ENCODE measurements at places on chromosomes 1 and 21.

DNA sequence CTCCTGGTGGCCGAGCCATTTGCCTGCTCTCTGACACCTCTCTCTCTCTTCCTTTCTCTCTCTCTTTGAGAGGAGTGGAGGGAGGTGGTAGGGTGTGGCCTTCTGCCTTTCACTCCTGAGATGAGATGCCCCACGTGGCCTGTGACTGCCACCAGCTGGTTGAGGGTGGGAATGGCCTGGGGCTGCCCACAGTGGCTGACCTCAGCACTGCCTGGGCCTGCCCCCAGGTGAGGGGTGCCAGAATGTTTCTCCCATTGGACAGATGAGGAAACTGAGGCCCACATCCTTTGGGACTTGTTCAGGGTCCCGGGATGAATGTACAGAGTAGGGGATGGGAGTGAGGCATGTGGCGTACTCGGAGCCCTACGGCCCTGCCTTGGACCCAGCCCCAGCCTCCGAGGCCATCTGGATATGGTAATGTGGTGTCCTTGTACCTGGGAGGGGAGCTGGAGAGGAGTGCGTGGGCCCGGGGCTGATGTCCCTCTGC is 12.7 kb upstream of the C1orf167 start:
- peak; percentile 39 for DNase-seq

- DNase-seq = no peak
Measured at GRCh38 chr1:22325531-22326371, 125.9 kb upstream of the ZBTB40 start.

DNA sequence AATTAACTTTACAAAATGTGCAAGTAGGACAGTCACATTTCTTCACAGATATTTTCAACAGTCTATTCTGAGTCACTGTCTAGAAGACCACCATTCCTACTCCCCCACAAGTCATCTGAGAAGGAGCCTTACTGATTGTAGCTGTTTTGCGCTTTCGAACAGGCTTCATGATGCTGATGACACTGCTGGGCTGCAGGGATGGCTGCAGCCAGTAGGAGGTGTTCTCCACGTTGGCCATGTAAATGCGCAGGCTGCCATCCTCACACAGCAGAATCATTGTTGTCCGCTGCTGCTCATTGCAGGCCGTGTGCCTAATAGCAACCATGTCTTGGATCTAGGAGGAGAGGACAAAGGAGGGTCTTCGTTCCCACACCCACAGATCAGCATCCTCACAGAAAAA is 56.9 kb downstream of the UBR4 start:
- no peak for DNase-seq

DNA sequence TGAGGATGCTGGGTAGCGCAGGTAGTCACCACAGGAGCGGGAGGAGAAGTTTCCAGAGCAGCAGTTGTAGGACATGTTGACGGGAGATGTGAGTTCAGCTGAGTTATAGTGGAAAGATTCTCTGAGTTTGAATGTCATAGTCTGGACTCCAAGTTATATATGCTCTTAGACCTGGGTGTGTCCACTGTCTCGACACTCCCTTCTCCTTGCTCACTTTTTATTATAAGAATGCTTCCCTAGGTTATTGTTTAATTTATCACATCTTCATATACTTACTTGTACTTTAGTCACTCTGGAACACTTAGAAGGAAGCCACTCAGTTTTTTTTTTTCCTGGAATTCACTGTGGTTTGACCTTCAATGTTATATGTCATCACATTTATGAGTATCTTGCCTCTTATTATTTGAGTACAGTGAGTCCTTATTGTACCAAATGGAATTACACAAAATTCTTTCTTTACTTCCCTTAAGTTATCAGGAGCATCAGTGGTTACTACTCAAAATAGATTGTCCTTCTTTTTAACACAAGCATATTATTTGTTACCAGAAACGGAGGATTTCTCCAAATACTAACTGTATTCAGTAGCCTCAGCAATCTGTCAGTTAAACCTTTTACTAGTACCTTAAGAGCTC is at the start of gene KRTAP13-2:
KRTAP13-2 (minus strand) TSS at position 133 of the 632 bp plus-strand sequence; CDS start at position 75, 58 bp downstream.
- DNase-seq = no peak

GRCh38 chr1:114037631-114037890 is 58.3 kb downstream of the OLFML3 start:
- no peak for DNase-seq

- DNase-seq = peak; percentile 97
Measured at GRCh38 chr21:33761441-33762036, 119.2 kb downstream of the ITSN1 start.

- no peak for DNase-seq
Measured at GRCh38 chr21:36236052-36236730, 79.6 kb downstream of the DOP1B start.

DNA sequence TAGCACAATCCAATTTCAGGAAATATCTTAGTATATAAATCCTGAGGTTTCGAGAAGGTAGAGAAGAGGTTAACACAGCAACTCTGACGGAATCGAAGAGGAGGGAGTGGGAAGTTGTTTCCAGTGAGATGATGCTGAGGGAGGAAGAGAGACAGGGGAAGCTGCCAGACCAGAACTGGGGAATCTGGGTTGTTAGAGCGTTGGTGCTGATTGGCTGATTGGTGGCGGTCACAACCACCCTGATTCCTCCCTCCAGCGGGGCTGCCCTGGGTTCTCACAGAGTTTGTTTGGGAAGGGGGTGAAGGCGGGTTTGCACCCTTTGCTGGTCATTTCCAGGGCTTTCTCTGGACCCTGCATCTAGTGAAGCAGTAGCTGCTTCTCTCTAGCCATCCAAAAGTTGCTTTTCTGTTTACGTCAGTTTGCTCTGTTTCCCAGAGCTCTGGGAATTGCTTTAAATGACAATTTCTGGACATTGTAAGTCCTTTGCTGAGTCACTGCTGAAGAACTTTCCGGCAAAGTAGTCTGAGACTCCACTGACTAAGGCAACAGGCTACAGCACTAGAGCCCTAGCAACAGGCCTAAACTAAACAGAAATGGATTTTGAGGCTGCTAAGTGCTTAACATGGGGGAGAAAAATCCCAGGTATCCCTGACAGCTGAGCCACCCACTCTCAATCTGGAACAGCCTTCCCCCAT is 90.1 kb downstream of the TENT5C start:
- peak; percentile 56 for DNase-seq

DNA sequence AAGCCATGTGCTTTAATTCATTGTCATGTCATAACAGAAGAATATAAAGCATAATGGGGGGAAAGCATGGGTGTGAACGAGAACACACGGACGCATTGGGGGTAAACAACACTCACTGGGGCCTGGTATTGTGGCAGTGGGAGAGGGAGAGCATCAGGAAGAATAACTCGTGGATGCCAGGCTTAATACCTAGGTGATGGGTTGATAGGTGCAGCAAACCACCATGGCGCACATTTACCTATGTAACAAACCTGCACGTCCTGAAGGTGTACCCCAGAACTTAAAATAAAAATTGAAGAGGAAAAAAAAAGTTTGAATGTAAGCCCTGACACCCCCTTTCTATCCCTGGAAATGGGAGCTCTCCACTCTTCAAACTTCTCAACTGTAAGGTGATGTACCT is 34.9 kb upstream of the CACHD1 start:
- DNase-seq = no peak

DNA sequence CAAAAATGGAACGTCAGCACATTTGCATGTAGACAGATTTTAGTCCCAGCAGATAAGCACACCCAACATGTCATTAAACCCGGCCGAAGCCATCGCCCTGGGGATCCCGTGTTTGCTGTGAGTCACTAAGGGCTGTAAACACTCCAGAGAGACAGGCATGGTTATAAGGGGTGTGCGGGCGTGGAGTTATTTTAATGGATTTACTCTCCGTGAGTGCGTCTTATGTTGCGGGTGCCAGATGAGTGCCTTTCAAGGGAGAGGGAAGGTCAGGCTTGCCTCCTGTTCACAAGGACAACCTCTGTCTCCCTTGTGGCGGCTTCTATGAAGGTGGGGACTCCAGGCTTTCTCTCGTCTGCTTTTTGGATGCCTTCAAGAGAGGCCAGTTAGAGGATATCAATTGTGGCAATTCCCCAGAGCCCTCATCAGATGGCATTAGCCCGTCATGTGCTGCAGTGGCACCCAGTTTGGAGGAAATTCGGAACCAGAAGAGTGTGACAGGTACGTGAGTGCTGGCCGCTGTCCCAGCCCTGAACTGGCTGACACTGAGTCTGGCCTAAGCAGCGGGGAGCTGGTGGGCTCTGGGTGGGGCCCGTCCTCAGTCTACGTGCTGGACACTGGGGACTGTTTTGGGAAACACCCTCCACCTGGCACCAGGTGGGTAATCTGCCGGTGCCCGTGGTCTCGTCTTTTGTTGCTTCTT is 223.8 kb upstream of the TMEM51 start:
- no peak for DNase-seq

DNA sequence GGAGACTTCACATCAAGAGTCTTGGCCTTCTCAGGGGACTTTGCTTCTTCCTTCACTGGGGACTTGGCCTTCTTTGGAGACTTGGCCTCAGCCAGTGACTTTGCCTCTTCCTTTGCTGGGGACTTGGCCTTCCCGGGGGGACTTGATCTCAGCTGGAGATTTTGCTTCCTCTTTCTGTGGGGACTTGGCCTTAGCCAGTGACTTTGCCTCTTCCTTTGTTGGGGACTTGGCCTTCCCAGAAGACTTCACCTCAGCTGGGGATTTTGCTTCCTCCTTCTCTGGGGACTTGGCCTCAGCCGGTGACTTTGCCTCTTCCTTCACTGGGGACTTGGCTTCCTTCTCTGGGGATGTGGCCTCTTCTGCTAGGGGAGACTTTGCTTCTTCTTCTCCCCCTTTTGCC is 13.5 kb upstream of the CD2 start:
- no peak for DNase-seq

DNA sequence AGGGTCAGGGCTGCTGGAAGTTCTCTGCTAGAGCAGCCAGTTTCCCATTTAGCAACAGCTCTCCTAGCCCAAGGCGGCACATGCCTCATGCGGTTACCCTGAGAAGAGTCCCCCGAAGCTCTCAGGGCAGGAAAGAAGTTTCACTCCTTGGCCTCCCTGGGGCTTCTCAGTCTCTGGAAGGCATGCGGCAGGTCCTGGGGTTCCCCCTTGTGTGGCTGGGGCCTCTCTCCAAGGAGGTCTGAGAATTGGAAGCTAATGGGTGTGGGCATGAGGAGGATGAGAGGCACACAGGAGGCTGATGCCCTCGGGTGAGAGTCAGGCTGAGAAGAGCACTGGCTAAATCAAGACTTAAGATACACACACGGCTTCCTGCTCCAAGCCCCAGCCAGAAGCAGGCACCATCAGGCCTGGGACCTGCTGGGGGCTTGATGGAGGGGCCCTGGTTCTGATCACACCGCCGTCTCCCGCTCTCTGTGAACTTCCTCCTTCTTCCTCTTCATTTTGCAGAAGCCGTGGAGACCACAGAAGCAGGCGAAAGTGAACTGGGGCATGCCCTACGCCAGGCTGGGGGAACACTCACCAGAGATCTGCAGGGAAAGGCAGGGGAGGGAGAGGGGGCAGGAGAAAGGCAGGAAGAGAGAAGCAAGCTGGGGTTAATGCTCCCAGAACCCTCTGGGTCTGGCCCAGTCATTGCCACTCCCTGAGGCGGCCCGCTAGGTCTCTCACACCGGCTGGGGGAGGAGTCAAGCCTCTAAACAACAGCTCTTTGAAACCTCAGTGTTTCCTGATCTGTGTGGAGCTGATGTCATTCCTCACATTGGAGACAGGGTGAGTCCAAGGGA is 15.1 kb downstream of the BLACAT1 start:
- peak; percentile 66 for DNase-seq

DNA sequence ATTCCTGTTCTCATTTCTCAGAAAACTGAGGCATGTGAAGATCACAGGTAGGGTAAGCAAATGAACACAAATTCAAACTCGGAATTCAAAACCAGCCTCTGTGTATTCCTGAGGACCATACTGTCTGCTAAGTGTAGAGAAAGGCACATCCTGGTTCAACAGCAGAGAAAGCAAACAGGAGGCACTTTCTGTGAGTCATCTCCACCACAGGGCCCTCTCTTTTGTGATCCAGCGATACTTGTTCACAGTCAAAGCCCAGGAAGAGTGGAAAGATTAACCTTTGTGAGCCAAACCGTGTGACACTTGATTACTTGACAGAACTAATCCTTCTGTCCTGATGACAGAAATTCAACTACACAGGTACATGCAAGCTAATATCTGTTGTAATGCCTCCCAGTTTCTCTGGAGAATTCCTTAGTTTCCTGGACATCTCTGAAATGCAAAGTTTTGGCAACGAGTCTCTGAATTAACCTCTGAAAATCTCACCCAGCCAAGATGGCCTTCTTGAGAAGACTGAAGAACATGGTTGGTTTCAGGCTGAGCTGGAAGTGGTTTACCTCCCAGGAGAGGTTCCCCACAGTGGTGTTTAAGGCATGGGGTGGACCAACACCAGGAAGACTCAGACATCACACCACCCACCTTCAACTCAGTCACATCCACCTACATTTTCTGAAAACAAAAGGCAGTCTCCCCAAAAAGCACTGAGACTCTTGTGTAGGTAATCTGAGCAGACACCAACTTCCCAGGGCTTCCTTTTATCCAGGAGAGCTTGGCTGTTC is 98.2 kb upstream of the ERG start:
- DNase-seq = no peak

- DNase-seq = no peak
Measured at GRCh38 chr1:173353350-173353749, 123.8 kb upstream of the PRDX6 start.

GRCh38 chr1:219422811-219423598 is 189.9 kb downstream of the ZC3H11B start:
- DNase-seq = peak; percentile 69

GRCh38 chr1:109901524-109902145 is 9.0 kb upstream of the CSF1 start:
- peak; percentile 80 for DNase-seq

GRCh38 chr1:3524556-3525203 is 70.2 kb downstream of the ARHGEF16 start:
- DNase-seq = no peak

GRCh38 chr1:152699746-152700145 is 1.6 kb downstream of the LCE2A start:
- DNase-seq = no peak

GRCh38 chr1:230285351-230285750 is 140.8 kb downstream of the PGBD5 start:
- no peak for DNase-seq

GRCh38 chr1:240820816-240821215 is 208.9 kb upstream of the GREM2 start:
- DNase-seq = no peak

- no peak for DNase-seq
Measured at GRCh38 chr1:80170811-80171485, 1164.4 kb upstream of the ADGRL4 start.

GRCh38 chr1:6872573-6873261 is 87.5 kb downstream of the CAMTA1 start:
- no peak for DNase-seq
